ENCODE measurements at places on chromosomes 1 and 21.

- DNase-seq = no peak
These were observed 116.5 kb downstream of the KCNK1 start for GRCh38 chr1:233730380-233730779.

GRCh38 chr1:155729031-155729898 lies 40.4 kb downstream of the DAP3 start:
- DNase-seq = no peak

- DNase-seq = no peak
These were observed 170.3 kb upstream of the DUSP10 start for GRCh38 chr1:221912230-221912629.

DNA sequence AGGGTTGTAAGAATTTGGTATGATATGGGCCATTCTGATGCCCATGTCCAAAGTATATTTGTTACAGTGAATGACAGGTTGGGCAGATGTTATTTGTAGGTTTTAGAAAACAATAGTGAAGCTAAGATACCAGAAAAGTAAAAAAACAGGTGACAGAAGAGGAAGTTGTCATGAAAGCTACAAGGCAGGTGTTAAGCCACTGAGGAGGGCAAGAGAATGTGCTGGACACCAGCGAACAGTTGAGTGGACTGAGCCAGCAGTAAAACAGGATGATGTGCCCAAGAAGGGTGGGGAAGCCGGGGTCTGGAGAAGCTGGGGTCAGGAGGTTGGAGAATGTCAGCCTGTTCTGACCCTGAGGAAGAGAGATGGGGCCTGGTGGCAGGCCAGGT lies 83.3 kb downstream of the DTL start:
- DNase-seq = no peak

GRCh38 chr1:28971980-28972771 lies 57.8 kb downstream of the EPB41 start:
- DNase-seq = peak; percentile 29

GRCh38 chr1:243470502-243470901 lies 214.7 kb downstream of the SDCCAG8 start:
- DNase-seq = no peak

DNA sequence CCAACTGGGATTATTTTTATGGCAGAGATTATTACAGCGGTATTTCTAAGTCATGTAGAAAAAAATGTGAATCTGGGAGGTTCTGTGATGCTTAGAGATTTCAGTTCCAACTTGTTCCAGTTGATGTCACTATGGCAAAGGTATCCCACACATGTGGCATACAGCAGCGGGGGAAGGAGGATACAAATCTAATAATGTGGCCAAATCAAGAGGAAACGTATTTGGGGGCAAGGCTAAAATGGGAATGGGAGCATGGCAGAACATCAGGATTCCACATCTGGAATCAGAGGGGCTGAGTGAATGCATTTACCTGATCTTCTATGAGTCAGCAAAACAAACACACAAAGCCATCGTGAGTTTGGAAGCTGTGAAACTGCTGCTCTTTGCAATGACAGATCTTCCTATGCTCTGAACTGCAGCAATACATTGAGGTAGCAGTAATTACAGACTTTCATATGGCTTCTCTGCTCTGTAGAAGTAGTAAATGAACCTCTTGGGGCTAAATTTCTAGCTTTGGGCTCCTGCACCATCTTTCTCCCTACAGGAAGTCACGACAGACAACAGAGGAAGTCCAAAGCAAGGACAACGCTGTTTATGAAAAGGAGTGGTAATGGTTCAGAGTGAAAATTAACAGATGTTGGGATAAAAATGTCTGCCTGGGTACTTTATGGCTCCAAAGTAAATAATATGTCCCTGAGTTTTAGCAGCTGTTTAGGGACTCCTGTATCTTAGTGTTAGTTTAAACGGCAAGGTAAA lies 55.5 kb downstream of the GABPA start:
- no peak for DNase-seq

DNA sequence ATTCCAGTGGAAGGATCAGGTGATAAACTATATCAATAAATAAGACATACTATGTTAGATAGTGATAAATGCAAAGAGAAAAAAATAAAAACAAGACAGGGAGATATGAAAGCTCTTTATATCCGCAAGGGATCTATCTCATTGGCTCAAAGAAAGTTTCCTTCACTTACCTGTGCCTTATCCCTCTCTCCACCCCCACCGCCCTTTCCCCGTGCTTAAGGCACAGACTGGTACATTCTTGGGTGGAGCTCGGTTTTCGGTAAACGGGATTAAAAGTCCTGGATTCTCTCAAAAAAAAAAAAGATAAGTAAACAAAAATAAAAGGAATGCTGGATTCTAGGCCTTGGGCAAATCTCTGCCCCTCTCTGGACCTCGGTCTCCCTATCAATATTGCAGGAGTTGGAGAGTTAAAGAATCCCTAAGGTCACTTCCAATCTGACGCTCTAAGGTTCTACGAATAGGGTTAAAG lies 593 bp upstream of the DNAJC16 start:
- peak; percentile 63 for DNase-seq

GRCh38 chr1:57671750-57672149 lies 247.9 kb upstream of the DAB1 start:
- DNase-seq = no peak

DNA sequence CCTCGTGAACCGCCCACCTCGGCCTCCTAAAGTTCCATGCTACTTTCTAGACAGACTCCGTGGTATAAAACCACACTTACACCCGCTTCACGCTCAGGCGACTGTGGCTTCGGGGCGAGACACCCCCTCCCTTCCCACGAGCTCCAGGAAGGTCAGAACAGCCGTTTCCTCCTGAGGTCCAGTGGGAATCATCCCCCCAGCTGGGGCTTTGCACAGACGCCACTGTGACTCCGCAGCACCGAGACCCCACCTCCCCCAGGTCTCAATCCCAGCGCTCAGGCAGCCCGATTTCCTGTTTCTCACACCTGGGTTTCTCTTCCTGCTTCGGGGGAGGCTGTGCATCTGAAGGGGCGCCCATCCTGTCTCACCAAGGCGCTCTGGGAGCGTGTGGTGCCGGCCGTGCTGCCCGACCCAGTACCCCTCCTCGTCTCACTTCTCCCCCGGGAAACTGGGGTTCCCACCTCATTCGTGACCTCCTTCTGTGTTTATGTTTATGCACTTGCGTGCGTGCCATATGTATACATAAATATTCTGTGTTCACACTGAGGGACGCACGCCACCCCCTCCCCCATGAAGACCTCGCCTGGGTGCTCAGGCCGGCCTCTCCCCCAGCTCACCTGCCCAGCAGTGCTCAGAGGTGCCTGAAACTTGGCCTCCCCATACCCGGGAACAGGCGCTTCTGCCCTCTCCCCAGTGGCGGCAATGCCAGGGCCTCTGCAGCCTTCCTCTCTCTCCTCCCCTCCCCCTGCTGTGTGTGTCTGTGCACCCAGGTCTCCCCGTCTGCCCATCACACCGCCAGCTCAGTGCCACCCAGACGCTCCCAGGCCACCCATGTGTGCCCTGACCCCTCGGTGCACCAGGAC lies 14.6 kb downstream of the SLC35E2B start:
- DNase-seq = peak; percentile 27

GRCh38 chr1:197614916-197615692 lies 160.2 kb downstream of the DENND1B start:
- DNase-seq = no peak

DNA sequence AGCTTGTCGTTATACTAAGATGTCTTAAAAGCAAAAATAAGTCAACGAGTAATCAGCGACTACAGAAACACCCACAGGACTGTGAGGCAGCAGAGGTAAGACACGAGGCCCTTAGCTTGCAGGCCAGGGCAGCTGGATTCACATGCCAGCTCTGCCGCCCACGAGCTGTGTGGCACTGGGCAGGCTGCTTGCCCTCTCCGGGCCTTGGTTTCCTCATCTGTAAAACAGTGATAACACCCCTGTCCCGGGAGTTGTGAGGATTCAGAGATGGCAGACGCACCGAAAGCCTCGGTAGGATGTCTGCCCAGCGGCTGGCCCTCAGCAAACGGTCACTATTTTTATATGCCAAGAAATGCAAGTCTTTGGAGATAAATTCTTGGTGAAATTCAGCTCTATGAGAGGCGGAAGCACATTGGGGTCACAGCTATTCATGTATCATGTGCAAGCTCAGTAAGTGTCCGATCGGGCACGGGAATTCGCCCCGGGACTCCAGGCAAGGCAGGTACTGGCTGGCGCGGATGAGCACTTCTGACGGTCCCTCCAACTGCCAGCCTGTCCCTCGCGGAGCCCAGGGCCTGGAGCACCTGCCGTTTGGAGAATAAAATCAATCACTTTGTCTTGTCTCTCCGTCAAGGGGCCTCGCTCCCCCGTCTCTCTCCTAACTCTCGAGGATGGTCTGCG lies 1.1 kb downstream of the C2CD2 start:
- DNase-seq = no peak

DNA sequence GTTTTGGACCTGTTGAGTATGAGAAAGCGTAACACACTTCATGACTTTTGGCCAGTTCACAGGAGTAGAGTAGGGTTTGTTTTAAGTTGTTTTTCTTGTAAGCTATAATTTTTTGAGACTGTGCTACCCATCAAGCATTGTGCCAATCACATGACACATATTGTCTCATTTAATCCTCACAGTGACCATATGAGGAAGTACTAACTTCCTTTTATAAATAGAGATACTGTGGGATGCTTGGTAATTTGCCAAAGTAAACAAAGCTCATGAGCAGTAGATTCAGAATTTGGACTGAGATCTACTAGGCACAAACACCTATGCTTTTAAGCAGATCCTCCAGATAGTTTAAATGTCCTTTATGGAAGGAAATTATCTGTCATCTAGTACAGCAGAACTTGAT lies 178.3 kb downstream of the CACNA1E start:
- no peak for DNase-seq

- no peak for DNase-seq
These were observed 467 bp downstream of the THRAP3 start for GRCh38 chr1:36224537-36225282.

GRCh38 chr1:34790985-34791384 lies 1.8 kb upstream of the GJA4 start:
- DNase-seq = no peak

DNA sequence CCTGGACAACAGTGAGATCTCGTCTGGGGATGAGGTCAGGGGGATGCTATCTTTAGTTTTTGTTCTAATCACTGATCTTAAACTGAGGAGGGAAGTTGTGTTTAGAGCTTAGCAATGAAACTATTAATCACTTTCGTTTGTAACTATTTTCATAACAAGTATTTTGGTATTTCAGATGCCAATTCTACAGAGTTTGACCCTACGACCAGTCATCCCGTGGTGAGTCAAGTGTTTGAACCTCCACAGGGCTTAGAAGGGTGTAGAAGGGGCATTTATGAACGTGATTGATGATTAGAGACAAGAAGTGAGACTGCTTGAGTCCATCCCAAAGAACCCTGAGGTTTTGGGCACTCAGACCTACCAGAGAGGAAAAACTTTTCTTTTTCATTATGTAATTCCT lies 15.6 kb downstream of the SLFNL1 start:
- DNase-seq = no peak

DNA sequence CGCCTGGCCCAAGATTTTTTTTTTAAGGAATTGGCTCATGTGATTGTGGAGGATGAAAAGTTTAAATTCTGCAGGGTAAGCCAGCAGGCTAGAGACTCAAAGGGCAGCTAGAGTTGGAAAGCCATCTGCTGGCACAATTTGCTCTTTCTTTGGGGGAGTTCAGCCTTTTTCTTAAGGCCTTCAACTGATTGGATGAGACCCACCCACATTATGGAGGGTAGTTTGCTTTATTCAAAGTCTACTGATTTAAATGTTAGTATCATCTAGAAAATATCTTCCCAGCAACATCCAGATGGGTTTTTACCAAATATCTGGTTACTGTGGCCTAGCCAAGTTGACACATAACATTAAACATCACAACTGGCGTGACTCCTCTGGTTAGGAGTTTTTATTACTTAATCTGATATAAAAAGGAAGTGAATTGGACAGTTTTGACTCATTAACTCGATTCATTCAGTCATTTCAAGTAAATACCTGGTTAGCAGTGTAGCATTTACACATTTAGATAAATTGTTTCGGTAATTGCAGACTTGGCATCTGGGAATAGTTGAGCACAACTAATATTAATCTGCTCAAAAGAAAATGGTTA lies 12.4 kb downstream of the HOOK1 start:
- DNase-seq = no peak

GRCh38 chr1:65440322-65440900 lies 19.9 kb downstream of the LEPR start:
- no peak for DNase-seq

- DNase-seq = no peak
These were observed 6.8 kb upstream of the BCAS2 start for GRCh38 chr1:114588196-114588689.

GRCh38 chr1:109641078-109641740 lies 14.7 kb upstream of the GSTM4 start:
- DNase-seq = no peak

- DNase-seq = no peak
These were observed 25.5 kb upstream of the PTPRF start for GRCh38 chr1:43505077-43505780.

DNA sequence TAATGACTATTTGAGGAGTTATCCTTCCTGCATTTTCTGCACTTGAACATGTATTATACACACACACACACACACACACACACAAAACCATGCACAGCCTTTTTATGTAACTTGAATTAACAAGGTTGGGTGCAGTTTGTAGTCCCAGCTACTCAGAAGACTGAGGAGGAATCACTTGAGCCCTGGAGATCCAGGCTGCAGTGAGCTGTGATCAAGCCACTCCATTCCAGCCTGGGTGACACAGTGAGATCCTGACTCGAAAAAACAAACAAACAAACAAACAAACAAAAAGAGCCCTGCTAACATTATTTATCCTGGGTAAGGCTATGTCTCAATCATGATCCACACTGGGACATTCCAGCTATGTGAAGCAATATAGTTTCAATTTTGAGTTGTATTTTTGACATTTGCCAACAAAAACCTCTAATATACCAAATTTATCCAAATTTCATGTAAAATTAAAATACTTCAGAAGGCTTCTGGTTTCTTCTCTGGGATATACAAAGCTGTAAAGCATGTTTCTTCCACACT lies 156.8 kb downstream of the NTPCR start:
- no peak for DNase-seq

- DNase-seq = no peak
These were observed 259.6 kb upstream of the PLD5 start for GRCh38 chr1:242784084-242784483.

DNA sequence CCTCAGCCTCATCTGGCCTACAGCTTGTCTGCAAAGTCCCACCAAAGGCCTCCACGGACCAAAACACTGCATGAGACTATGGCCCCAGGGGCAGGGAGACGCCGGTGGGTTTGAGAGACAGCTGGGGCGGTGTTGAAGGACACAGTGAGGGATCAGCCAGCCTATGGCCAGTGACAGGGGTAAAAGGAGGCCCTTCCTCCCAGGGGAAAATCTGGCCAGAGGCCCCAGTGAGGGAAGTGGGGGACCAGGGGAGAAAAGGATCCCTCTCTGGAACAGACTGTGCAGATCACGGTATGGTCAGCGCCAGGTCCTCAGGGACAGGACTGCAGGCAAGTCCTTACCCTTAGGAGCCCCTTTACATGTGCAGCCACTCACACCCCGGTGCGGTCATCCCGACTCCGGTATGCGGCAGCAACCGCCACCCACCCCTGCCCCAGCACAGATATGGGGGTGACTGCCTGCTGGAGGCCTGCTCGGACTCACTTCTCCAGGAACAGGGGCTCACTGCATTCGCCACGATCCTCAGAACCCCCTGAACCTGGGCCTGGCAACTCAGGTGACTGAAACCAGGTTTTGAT lies 1.3 kb downstream of the CERS2 start:
- DNase-seq = peak; percentile 56

- peak; percentile 52 for DNase-seq
These were observed at the start of gene FRRS1 for GRCh38 chr1:99766378-99766800. Gene FRRS1, minus strand, starts transcription at chr1:99766635. Its CDS starts 17,867 bp downstream, at chr1:99748768.

- no peak for DNase-seq
These were observed 61.4 kb downstream of the RNASEL start for GRCh38 chr1:182527680-182528079.

All from ovary (tissue), 10 donors.